IgD-negative memory B cell (primary cell): ENCODE measurements at places on chromosomes 2 and 18. TPM values are rescaled to one million over a fixed set of nuclear protein-coding genes. Genes with fewer than 3 reads are reported as not detected.

MYO5B gene
- 1.2 TPM for polyA plus RNA-seq

ARMC9 gene
- polyA plus RNA-seq = 1.2 TPM

RNF144A gene
- 0.83 TPM for polyA plus RNA-seq

SPDYA gene
- polyA plus RNA-seq = 0.30 TPM

DNPEP gene
- 49.9 TPM for polyA plus RNA-seq

UCN gene
- 1.6 TPM for polyA plus RNA-seq

CXCR2 gene
- polyA plus RNA-seq = 0.40 TPM

SP100 gene
- polyA plus RNA-seq = 288 TPM

TNFRSF11A gene
- not detected for polyA plus RNA-seq

GAL3ST2 gene
- not detected for polyA plus RNA-seq

GALNT14 gene
- 0.68 TPM for polyA plus RNA-seq

DNAH7 gene
- polyA plus RNA-seq = 0.11 TPM

COA5 gene
- 34.0 TPM for polyA plus RNA-seq

BMPR2 gene
- polyA plus RNA-seq = 4.7 TPM

MAP3K19 gene
- not detected for polyA plus RNA-seq

AGXT gene
- polyA plus RNA-seq = not detected

FRZB gene
- 0.90 TPM for polyA plus RNA-seq

DLX2 gene
- not detected for polyA plus RNA-seq

DSG4 gene
- polyA plus RNA-seq = not detected

FBXO15 gene
- 0.90 TPM for polyA plus RNA-seq

DSC2 gene
- not detected for polyA plus RNA-seq

NAT8 gene
- not detected for polyA plus RNA-seq

CCDC68 gene
- polyA plus RNA-seq = not detected

CFAP65 gene
- polyA plus RNA-seq = not detected

DOK6 gene
- not detected for polyA plus RNA-seq

FIGN gene
- not detected for polyA plus RNA-seq

SP3 gene
- 54.4 TPM for polyA plus RNA-seq

CROCC2 gene
- polyA plus RNA-seq = not detected

PARD6G gene
- polyA plus RNA-seq = not detected
